ENCODE measurements at places on chromosomes 11 and 22.

GRCh38 chr11:134932761-134933160 lies 520.7 kb upstream of the B3GAT1 start:
- DNase-seq, result no peak

- DNase-seq, result no peak
Observed at GRCh38 chr11:93623920-93624319, 37.6 kb upstream of the CEP295 start.

- no peak for DNase-seq
Observed at GRCh38 chr22:46192210-46192993, 42.1 kb downstream of the PPARA start.

DNA sequence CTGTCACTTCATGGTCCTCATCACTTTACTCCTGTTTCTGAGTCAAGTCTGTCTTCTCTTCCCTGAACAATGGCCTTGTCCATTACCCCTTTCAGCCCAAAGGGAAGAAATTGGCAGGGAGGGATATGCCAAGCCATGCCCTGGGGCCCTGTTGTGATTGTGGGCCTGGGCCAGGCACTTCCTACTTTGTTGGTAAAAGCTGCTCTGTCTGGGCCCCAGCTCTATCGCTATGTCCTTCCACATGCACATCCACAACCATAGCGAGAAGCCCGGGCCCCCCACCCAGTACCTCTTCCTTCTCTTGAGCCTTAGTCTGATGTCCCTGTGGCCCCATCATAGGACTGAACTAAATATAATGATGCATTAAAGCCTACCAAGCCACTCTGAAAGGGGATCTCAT lies 126.7 kb upstream of the RCN1 start:
- DNase-seq, result no peak

DNA sequence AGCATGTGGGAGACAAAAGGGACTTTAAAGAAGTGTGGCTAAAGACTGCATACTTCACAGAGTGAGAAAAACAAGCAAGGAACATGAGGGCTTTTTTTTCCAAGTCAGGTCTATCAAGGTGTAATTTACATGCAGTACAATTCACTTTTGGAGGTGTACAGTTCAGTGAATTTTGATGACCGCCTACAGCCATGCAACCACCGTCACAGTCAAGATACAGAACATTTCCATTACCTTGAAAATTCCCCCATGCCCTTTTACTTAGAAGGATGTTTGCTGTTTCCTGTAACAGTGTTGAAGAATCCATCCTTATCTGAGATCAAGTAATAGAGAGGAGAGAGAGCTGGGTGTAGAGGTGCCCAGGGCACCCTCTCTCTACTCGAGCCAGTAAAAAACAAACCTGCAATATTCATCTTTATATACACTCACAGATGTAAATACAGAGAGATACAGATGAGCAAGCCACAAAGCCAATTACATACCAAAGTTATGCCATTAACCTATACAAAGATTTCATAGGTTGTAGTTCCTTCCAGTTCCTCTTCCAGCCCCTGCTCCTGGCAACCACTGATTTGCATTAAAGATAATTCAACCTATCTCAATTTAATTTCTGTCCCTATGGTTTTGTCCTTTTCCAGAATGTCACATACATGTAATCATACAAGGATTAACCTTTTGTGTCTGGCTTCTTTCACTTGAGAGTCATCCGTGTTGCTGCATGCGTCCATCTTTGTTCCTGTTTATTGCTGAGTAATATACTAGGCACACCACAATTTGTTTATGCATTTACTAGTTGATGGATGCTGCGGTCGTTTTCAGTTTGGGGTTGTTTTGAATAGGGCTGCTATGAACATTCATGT lies 35.0 kb upstream of the RASD2 start:
- no peak for DNase-seq

GRCh38 chr22:34055525-34056200 lies 135.4 kb upstream of the LARGE1 start:
- DNase-seq, result peak; percentile 26

DNA sequence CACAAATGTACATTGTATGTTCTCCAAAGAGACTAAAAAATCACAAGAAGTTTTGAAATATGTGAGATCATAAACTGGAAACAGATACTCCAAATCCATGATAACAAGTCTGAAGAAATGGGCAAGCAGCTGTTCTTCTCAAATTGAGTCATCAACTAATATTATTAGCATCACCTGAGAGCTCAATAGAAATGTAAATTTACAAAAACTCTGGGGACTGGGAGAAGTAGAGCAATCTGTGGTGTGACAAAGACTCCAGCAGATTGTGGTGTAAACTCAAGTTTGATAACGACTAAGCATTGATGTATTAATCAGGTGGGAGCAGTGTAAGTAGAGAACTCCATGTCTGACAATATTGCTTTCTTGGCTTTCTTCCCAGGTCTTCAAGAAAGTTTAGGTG lies 53.2 kb downstream of the GLYATL1 start:
- no peak for DNase-seq

GRCh38 chr22:27844656-27845591 lies 43.4 kb upstream of the MN1 start:
- no peak for DNase-seq

DNA sequence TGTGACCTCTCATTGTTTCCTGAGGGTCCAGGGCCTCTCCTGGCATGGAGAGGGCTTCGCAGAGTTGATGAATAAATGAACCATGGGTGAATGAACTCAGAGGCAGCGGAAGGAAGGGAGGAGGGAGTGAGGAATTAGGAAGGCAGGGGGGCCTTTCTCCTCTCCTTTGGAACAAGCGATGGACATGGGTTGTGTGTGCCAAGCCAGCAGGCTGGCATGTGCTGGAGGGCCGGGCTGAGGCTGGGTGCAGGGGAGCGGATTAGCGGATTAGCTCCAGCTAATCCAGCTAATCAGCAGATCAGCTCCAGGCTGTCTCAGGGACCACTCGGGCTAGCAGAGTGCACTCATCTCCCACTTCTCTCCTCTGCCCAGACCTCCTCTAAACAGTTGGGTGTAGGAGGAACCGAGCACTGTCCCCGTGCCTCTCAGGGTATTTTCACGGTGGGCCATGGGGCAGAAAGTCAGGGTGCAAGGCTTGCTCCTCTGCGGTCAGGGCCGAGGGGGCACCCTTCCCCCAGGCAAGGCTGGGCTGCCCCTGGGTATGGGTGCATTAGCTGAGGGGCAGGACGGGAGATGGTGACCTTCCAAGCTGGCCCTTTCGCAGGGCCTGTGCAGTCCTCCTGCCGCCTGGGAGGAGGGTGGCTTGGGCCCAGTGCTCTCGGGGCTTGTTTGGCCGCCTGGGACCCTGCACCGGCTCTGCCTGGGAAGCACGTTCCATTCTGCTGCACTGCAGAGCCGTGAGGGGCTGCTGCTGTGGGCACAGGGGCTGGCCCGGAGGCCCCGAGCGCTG lies 120.3 kb upstream of the B3GAT1 start:
- DNase-seq, result no peak

GRCh38 chr11:111909378-111909777 lies 2.2 kb downstream of the CRYAB start:
- DNase-seq, result no peak

DNA sequence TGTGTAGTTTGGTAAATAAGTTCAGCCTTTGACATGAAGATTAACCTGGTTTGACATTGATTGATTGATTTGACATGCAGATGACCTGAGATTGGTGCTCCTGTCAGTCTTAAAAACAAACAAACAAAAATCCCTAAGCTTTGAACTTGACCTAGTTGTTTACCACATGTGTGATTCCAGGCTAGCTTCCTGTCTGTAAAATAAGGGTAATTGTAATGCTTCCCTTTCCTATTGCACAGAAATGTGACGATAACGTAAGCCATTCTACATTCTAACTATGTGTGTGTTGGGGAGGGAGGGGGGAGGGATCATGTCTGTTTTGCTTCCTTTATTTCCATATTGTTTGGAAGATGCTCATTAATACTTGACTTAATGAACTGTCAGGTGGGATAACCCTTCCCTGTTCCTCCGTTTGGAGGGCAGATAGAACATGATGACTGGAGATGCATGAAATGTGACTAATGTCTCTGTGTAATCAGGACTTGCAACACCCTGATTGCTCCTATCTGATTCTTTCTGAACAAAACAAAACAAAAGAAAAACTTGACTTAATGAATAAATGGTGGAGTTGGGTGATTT lies 106.1 kb upstream of the CLMP start:
- DNase-seq, result no peak

DNA sequence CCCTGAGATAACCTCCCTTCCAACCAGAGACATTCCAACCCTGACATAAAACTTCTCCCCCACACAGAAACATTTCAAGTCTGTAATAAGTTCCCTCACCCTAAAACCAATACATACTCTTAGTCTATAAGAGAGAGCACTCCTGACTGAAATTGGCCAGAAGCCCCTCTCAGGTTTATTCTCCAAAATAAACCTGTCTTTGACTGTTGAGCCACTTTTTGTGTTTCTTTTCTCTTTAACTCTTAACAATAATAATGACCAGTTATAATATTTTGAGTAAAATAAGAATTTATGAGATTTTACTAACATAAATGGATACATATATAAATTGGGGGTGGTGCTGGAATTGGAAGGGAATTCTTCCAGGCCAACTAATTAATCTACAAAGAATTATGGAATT lies 93.6 kb downstream of the GRM5 start:
- no peak for DNase-seq

DNA sequence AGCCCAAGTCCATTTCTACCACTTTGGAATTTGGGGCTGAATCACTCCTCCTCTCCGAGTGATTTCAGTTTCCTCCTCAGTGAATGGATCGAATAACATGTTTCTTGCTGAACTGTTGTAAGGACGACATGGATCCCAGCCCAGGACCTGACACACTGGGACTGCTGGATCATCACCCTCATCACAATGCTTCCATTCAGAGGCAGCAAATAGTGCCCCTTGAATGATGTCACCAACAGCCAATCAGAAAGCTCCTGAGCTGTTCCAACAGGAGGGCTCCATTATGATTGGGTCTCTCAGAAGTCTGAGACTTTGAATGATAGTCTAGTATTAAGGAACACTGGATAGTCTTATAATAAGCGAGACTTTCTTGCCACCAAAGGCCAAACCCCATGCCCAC lies 158.9 kb downstream of the MYO18B start:
- no peak for DNase-seq
